ENCODE measurements at places on chromosomes 1 and 21.

DNA sequence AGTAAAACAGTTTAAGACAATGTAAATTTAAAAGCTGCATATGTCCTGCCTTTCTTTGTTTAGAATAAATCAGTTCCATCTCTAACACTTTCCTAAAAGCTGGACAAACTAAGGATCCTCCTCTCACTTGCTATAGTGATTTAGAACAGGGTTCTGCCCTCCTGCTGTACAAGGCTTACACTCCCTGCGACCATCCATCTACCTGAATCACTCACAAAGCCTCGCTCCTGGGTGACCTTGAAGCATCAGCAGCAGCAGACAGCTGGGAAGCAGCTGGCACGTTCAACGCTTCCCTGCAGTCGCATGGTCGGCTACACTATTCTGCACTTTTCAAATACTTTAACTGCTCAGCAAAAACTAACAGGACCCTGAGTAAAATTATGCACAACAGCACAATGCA lies 128.0 kb downstream of the NTPCR start:
- DNase-seq: no peak

DNA sequence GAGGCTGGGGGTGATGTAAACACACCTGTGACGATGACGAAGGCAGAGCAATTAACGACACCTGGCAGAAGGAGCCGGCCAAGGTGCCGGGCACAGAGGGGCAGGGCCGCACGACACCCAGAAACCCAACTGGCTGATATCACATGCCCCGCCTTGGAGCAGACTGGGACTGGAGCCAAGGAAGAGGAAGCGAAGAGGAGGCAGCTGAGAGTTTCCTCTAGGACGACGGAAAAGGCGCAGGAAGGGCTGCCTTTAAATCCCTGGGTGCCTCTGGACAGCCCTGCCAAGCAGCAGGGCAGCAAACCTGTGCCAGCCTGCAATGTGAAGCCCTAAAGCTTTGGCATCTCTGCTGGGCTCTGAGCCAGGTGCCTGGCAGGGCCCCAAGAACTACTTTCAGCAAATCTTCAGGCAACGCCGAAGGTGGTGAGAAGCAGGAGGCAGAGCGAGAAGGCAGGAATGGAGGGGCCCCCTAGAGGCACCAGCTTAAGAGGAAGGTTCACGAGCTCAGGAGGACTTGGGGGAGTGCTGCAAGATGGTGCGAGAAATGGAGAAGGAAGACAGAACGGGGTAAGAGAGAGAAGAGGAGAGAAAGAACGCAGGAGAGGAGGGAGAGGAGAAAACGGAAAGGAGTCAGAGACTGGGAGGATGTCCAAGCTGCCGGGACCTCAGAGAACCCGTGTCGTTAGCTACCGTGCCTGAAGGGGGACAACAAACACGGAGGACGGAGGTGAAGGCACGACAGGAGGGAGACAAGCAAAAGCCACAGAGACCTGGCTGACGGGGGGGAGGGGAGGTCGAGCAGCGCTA lies 25.3 kb upstream of the PEF1 start:
- no peak for DNase-seq

DNA sequence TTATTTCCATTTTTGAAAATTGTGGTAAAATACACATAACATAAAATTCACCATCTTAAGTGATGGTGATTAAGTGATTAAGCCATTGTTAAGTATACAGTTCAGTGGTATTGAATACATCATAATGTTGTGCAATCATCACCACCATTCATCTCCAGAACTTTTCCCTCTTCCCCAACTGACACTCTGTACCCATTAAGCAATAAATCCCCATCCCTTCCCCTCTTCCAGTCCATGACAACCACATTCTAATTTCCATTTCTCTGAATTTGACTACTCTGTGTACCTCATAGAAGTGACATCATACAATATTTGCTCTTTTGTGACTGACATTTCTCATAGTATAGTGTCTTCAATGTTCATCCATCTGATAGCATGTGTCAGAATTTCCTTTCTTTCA lies 124.8 kb downstream of the DISC1 start:
- DNase-seq: no peak

- DNase-seq: no peak
Measured at GRCh38 chr21:17491716-17492414, 21.0 kb upstream of the CXADR start.

- DNase-seq: no peak
Measured at GRCh38 chr1:32817815-32818786, 648 bp downstream of the S100PBP start.

GRCh38 chr21:45136927-45137611 lies 62.7 kb downstream of the ADARB1 start:
- peak; percentile 65 for DNase-seq

DNA sequence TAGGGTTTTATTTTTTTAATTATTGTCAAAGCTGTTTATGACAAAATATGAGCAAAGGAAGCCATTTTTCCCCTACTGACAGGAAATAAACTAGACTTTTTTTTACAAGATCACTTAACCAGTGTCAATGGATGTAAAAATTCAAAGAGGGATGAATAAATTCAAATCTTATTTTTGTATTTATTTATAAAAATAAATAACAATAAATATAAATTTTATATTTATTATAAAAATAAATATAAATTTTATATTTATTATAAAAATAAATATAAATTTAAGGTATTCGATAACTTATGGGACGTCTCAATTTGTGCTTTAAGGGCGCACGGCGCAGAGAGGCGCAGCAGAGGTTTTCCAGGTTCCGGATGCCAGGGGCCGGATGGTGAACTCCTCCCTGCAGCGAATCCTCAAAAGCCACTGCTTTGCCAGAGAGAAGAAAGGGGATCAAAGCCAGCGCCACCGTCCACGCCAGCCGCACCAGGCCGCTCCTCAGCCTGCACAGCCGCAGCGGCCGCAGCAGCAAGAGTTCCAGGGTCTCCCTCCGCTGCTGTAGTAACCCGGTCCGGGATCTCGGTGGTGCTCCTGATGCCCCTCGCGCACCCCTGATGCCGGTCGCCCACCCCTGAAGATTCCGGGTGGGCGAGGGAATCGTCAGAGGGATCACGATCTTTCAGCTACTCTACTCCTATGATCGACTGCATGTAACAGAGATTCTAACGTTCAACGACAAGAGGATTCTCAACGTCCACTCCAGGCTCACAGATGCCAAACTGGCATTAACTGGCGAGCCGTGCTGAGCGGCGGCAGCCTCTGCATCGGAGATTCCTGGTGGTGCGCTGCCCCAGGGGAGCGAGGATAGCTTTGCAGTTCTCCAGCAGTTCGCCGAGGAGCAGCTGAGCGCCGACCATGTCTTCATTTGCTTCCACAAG lies 28.5 kb upstream of the RLF start:
- DNase-seq: no peak

DNA sequence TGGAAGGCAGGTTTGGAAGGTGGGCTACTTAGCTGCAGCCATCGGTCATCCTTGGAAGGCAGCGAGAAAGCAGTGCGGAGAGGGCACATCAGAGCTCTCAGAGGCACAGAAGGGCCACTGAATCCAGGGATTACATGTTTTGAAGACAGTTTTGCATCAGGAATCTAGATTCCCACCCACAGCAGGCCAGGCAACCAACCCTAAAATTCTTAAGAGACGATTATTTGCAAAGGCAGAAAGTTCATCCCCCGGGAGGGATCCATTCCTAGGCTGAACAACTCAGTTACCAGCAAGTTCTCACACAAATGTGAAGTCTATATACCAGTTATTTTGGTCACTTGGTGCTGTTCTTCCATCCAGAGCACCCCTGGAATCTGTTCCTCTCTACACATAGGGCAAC lies 457.3 kb upstream of the VAMP3 start:
- no peak for DNase-seq
